ENCODE measurements at places on chromosomes 6 and 20.

DNA sequence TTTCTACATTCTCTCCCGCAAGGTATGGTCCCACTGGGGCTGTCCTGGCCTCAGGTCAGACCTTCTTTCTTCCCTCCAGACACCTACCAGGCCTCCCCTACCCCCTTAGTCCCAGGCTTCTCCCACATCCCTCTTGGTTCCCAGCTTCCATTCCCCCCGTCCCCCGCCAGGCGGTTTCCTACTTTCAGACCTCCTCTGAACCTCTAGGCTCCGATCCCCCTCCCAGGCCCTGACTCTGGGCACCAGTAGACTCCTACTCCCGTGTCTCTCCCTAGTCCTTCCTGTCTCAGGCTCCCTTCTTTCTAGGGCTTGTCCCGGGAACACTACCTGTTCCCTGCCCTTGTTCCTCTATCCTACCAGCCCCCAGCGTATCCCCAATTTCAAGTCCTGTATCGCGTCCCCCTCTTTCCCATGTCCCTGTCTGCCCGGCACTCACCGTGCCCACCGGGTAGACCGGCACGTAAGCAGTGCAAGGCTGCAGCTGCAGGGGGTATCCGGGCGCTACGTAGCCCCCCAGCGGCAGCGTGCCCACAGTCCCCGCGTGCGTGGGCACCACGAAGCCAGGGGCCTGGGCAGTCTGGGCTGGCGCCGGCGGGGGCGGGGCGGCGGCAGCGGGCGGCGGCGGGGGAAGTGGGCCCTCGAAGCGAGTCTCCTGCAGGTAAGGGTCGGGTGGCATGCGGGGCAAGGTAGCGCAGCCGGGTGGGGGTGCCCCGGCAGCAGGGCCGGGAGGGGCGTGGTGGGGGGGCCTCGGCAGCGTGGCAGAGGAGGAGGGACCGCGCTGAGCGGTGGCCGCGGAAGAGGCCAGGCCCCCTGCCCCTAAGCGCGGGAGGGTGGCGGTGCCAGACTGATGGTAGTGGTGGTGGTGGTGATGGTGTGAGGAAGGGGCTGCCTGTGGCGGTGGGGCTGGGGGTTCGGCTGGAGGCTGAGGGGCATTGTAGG is 1.5 kb downstream of the PRRT1 start:
- no peak for DNase-seq

- DNase-seq: no peak
Measured at GRCh38 chr6:70059039-70059719, 192.8 kb downstream of the COL19A1 start.

GRCh38 chr20:1434571-1435336 is 31.9 kb downstream of the NSFL1C start:
- no peak for DNase-seq

GRCh38 chr6:17505062-17505476 is 95.0 kb upstream of the FAM8A1 start:
- no peak for DNase-seq

DNA sequence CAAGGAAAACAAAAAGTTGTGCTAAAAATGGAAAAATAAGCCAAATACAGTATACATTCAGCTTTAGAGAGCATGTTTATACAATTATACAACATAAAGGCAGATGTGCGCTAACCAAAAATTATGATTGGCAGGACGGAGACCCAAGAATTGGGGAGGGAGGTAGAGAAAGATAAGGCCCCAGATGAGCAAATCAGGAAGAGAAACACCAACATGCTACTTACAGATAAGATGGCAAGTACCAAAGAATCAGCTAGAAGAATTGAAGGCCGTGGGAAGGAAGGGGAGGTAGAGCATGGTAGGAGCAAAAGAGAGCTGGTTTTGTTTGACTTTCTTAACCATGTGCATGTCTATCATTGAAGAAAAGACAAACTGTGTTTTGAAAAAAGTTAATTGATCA is 45.4 kb downstream of the PRND start:
- DNase-seq: no peak

DNA sequence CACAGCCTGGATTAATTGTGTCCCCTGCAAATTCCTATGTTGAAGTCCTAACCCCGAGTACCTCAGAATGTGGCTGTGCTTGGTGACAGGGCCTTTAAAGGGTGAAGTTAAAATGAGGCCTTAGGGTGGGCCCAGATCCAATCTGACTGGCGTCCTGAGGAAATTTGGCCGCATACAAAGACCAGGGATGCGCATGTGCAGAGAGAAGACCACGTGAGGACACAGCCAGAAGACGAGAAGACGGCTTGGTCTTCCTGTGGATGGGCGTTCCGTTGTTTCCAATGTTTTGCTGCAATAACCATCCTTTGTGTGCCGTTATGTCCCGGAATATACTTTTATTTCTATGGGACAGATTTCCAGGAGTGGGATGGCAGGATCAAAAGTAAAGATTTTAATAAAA is 40.9 kb upstream of the SLC22A2 start:
- no peak for DNase-seq

GRCh38 chr6:37489697-37490336 is 9.9 kb downstream of the CCDC167 start:
- DNase-seq: no peak

GRCh38 chr6:116087437-116088027 is 13.1 kb upstream of the NT5DC1 start:
- DNase-seq: no peak

DNA sequence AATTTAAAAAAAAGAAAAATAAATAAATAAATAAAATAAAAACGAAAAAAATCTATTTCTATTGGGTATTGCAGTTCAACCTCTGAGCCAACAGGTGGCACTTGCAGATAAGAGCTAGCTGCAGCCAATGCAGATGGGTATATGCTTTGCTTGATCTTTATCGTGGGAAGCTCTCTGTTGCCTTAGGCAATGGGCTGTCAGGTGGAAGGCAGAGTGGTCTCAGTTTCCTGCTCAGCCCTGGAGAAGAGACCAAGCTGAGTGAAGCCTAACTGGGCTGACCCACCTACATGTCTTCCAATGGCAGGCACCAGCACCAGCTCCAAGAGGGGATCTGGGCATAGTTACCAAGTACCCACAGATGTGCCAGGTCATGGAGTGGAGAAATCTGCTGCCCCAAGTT is 95.0 kb downstream of the AK9 start:
- DNase-seq: no peak

DNA sequence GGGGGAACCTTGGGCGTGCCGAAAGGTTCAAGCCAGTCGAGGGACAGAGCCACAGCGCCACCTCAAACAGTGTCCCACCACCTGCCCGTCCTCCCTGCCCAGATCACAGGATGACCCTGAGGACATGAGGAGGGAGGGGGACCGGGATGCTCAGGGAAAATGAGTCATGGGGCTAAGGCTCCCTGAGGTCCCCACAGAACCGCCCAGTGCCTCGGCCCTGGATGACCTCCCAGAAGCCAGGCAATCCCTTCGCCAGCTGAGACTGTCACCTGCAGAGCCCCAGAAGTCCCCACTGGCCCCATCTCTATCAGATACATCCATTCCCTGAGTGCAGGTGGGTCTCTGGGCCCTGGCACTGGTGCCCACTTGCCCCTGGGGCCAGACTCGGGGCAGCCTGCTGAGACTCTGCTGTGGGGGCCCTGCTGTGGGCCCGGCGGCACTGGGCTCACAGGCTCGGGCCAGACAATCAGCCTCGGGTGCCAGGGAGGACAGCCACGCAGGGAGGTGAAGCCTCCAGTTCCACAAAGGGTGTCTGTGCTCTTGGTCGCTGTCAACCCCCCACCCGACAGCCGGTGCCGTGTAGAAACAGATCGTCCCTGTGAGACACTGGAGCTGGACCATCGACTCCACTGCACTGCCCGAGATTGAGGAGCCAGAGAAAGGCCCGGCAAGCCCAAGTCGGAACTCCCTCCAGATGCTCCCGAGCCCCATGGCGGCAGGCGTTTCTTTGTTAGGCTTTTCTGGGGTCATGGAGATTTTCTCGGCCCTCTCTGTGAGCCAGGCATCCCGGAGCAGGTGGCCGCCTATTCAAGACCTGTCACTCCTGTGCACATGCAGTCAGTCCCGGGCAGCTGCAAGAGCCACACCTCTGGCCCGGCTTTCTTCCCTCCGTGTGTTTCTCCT is 26.1 kb downstream of the PXDC1 start:
- no peak for DNase-seq

GRCh38 chr20:43945391-43946205 is 30.9 kb downstream of the TOX2 start:
- no peak for DNase-seq

DNA sequence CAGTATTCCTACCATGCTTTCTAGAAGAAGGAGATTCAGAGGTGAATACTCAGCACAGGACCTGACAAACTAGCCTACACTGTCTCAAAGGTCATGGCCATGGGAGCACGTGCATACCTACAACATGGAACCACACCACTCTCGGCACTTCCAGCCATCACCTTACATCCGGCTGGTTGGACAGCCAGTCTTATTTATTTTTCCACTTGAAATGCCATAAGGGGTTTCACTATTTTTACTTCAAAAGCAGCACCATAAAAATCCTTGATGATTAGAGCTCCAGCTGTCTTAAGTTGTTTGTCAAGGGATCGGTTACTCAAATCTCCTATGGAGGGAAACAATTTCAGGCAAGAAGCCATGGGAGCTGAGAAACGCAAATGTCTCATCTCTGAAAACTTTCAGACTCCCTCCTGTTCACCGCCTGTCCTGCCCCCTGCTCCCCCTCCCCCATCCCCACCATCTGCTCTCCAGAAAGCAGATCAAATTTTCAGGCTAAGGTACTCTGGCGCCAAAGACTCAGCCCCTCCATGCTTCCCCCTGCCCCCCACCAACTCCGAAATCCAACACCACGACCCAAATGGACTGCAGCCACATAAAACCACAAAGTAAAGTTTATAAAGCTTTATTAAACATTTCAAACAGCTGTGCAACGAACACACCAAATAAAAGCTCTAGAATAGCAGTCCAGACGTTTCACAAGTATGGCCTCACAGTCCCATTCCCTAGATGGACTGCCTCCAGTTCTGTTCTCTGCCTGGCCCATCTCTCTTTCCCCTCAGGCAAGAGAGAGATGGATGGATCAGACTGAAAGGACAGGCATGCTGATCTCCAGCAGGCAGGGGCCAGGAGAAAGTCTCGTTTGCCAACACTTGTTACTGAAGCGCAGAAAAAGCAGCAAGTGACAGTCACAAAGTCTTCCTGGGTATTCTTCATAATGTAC is 4.0 kb upstream of the NNAT start:
- DNase-seq: no peak

GRCh38 chr6:14742680-14743079 is 503.2 kb upstream of the JARID2 start:
- DNase-seq: no peak

DNA sequence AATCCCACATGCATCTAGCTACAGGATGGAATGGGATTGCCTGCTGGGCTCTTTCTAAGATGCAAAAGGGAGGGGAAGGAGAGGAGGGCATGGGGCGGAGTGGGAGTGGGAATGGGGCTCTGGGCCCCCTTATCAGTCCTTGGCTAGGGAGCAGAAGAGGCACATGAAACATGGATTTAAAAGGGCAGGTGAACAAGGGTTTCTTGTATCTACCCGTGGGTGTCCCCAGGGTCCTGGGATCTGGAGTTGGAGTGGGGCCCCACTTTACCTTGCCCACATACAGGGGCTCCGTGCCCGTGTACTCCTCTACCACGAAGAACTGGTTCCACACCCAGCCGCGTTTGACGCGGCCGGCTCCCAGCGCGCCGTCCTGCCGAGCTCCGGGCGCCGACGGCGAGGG is 57.5 kb downstream of the CDH22 start:
- DNase-seq: no peak

DNA sequence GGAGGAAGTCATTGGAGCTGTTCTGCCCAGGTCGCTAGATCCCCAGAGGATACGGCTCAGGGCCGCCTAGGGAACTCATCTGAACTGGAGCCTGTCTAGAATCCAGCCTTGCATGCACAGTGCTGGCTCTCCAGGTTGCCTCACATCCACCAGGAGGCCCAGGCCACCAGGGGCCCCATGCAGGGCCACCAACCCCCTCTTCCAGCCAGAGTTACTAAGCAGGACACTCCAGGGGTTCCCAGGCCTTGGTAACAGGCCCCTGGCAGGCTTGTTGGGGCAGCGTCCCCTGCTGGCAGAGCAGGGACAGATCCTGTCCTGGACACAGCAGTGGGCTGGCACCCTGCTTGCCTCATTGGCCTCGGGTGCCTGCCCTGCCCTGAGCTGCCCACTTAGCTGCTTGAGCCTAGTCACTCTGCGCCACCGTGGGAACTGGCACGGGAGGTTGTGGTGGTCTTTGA is 35.3 kb downstream of the EFCAB8 start:
- no peak for DNase-seq

DNA sequence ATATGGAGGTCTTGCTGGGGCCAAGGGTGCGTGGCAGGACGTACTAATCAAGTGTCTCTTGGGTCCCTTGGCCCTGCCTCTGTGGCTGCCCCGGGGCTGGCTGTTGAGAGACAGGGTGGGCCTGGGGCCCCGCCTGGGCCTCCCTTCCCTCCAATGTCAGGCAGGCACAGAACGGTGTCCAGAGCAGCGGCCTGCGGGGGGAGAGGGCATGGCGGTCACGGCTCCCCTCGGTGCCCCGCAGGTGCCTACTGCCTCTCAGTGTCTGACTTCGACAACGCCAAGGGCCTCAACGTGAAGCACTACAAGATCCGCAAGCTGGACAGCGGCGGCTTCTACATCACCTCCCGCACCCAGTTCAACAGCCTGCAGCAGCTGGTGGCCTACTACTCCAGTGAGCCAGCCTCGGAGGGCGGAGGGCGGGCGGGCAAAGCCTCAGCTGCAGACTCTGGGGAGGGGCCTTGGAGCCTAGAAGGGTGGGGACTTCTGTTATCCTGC is 50.0 kb downstream of the SRC start:
- DNase-seq: no peak

GRCh38 chr6:15595461-15596173 is 67.2 kb downstream of the DTNBP1 start:
- no peak for DNase-seq

DNA sequence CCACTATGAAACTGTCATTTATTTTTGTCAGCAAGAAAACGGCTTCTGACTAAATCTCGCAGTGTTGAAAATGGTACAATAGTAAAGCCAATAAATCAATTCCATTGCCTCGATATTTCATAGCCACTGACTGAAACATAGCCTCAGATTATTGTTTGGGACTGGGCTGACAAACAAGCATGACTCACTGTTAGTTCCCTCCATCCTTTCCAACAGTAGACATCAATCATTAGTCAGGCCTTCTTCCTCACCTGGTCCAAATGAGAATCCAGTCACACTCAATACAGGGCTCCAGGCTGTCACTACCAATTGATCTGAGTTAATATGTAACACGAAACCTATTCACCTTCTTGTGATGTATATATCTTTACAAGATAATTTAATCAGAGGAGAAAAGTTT is 66.1 kb downstream of the ADGRB3 start:
- no peak for DNase-seq

All from GOT3 (cell line).